NCI-H2107 (cell line): ENCODE measurements at places on chromosomes 7 and 10.

DNA sequence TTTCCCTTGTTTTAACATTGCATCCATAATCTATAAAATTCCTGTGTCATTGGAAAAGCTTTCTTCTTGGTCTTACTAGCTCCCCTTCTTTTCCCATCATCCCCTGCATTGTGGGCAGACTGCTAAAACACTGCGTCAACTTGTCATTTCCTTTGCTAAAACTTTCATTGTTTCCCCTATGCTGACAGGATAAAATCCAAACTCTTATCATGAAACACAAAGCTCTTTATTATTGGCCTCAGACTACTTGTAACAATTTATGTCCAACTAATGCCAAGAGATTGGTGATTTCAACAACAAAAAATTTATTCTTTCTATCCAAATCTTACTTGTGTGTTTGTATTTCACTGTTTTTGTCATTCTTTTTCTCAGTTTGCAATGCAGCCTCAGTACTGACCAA, 339.1 kb downstream of the HGF start:
- DNase-seq = no peak

GRCh38 chr10:123800289-123800688, 91.3 kb downstream of the CPXM2 start:
- DNase-seq = no peak

DNA sequence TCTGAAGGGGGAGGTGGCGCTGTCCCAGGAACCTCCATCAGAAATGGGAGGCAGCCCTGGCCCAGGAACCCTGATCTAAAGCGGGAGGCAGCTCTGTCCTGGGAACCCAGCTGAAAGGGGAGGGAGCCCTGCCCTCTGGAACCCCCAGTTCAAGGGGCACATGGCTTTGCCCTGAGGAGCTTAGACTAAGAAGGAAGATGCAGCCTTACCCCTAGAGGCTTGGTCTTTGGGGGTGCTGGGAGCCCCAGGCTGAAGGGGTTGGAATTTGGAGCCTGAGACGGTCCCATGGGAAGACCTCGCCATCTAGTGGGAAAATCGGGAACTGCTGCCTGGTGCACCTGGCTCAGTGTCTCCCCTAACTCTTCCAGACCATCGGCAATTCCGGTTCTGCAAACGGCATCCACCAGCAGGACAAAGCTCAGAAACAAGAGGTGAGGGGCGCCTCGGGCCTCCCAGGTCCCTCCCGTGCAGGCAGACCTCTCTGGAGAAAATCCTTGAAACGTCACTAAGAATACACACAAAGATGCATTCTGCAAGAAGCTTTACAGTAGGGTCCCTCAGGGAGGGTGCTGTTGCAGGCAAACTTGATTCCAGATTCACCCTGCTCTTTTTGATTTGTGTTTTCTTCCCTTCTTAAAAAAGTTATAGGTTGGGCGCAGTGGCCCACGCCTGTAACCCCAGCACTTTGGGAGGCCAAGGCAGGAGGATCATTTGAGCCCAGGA, 52.4 kb upstream of the GTF2IRD1 start:
- no peak for DNase-seq

DNA sequence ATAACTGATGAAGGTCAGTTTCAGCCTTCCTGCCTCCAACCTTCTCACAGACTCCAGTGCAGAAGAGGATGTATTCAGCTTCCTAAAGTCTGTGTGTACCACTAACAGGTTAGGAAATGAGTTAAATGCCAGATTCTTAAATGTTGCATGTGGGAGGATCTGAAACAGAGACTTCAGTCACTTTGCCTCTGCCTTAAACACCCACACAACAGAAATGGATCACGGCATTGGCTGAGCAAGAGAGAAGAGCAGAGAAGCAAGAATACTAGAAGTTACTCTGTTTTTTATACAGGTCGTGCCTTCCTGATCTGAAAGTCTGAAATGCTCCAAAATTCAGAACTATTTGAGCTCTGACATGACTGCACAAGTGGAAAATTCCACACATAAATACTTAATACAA, 98.9 kb upstream of the ARHGAP21 start:
- DNase-seq = no peak

- DNase-seq = no peak
These were observed 1.6 kb downstream of the FAM24A start for GRCh38 chr10:122911889-122912484.

DNA sequence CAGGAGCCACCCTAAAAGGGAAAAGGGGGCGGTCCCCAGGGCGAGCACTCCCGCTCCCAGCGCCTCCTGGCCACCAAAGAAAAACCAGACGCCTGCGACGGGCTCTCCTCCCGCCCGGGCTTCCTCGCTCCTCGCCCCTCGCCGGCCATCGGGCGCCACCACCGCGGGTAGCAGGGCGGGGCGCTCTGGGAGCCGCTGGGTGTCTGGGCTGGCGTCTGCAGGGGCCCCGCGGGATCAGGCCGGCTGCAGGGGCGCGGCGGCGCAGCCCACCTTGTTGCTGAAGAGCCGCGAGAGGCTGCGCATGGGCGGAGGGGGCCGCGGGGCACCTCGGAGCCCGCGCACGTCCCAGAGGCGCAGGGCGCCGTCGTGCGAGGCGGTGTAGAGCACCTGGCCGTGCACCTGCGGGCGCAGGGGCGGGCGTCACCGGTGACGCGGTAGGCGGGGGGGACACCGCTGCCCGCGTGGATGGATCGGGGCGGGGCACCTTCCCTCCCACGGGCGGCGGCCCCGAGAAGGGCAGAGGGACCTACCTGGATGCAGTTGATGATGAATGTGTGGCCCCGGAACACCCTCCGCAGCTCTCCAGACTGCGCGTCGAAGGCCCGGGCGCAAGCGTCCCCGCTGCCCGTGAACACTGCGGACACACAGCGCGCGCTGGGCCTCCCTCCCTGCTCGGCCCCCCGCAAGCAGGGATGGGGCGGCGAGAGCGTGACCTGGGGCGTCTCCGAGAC, 28.3 kb downstream of the WDR86 start:
- no peak for DNase-seq

DNA sequence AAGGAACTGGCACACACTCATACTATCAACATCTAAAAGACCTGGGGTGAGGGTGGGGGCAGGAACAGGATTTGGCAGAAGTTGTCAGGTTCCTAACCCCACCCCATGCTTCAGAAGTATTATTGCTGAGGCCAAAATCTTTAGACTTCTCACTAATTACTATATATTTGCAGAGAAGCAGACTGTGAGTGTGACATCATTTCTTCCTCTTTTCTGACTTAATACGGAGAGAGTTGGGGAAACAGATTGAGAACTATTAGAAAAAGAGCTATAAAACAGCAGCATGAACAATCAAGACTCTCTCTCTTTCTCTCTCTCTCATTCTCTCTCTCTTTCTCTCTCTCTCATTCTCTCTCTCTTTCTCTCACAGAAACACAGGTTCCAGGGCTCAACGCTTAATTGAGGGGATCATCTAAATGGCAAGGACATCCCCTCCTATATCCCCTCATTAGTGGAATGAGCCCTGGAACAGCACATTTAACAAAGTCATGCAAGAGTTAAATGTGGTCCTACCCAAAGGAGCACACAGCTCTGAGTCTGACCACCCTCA, 94.8 kb downstream of the KCNMA1 start:
- no peak for DNase-seq

GRCh38 chr7:18792871-18793595, 297.5 kb downstream of the HDAC9 start:
- DNase-seq = no peak

- no peak for DNase-seq
These were observed 188.5 kb upstream of the BMPER start for GRCh38 chr7:33716581-33717477.
